Neural progenitor cell (in vitro differentiated cells): ENCODE measurements at places on chromosomes 1 and 21. TPM values are rescaled to one million over a fixed set of nuclear protein-coding genes. Genes with fewer than 3 reads are reported as not detected.

DNA sequence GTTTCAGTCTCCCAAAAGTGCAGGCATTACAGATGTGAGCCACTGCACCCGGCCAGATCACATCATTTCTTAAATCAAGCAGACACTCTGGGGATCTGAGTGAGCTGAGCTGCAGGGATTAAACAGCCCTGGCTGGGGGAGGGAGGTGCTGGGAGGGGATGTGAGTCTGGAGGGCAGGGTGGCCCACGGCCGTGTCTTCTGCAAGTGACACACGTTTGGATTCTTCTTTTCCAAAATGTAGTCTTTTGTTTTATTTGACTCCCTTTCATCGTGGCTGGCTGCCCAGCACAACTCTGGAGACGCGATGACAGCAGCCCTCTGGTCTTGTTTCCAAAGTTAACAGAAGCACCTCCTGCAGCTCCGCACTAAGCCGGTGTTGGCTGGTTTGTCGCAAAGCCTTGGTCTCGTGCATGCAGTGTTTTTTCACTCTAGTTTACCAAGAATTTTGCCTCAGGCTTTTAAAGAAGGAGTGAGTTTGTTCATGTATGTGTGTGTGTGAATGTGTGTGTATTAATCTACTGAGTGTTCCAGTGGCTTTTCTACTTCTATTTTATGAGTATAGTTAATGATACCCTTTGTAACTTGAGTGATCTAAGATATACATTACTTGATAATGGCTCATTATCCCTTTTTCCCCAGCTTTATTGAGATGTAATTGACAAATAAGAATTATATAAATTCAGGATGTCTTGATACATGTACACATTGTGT, 2.8 kb upstream of the KRTAP10-5 start:
- DNase-seq: peak; percentile 65

GRCh38 chr1:200290010-200290685, 119.7 kb downstream of the ZNF281 start:
- DNase-seq: peak; percentile 54

The SPATA17 gene
- total RNA-seq: 1.6 and 2.1 TPM in 2 replicates

DNA sequence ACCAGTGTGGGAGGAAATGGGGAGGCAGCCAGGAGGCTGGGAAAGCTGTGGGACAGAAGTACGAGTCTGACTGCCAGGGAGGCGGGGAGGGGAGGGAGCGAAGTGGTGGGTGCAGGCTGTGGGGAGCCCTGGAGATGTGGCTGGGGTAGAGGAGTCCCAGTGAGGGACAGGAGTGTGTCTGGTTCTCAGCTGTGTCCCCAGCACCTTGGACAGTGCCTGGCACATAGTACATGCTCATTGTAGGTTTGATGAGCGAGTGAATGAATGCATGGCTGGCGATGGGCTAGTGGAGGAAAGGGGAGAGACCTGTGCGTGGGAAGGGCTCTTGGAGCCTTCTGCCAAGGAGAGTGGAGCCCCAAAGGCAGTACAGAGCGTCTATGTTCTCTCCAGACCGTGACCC, 104.1 kb downstream of the SIK1 start:
- DNase-seq: no peak

GRCh38 chr1:11352816-11353799, 80.1 kb downstream of the UBIAD1 start:
- DNase-seq: no peak

DNA sequence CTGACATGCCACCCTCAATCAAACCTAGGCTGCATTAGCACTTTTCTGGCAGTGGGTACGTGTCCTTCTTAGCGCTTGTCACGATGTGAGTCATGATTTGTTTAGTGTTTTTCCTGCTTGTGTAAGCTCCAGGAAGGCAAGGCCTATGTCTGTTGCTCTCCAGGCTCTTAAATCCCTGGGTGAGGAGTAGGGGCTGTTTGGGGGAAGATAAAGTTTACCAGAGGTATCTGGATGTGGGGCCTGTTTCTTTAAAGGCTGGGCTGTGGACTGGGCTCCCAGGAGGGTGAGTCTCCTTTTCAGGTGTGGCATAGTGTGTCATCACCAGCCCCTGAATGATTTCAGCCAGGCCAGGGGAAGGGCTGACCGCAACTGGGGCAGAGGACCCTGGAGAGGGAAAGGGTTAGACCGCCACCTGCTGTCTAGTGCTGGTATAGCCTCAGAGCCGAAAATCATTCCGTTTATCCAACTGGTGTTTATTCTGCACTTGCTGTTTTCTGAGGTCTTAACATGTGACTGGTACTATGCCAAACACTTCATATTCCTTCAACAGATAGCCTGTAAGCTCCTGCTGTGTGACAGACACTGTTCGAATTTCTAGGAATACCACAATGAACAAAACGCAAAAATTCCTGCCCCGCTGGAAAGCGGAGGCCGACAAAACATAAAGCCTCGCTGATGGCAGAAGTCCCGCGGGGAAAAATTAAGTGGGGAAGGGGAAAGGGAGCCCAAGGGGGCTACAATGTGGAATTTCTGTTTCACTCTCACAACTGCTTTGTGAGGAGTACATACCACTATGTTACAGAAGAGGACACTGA, 9.7 kb downstream of the SERINC2 start:
- DNase-seq: peak; percentile 73

- no peak for DNase-seq
Observed at GRCh38 chr1:68206848-68207689, 25.3 kb downstream of the WLS start.

The TMPRSS2 gene
- total RNA-seq: 0.99 and 1.5 TPM in 2 replicates
